ENCODE measurements at places on chromosomes 5 and 9.

DNA sequence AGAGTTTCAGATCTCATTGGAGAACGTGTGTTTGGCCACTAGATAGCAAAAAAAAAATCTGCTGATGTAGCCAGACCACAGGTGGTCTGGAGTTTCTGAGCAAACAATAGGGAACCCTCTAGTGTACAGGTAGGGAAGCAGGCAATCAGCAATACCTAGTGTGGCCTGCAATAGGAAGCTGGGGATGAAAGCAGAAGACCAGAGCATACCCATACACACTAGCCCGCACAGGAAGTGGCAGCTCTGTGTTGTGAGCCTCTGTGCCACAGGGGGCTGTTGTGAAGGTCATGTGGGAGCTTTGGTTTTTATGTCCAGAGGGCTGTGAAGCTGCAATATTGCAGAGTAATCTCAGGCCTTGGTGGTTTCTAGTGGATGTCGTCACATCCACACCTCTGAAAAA is 81.2 kb downstream of the MTAP start:
- DNase-seq: no peak

- no peak for DNase-seq
Measured at GRCh38 chr5:139882961-139883539, 87.4 kb downstream of the PSD2 start.

DNA sequence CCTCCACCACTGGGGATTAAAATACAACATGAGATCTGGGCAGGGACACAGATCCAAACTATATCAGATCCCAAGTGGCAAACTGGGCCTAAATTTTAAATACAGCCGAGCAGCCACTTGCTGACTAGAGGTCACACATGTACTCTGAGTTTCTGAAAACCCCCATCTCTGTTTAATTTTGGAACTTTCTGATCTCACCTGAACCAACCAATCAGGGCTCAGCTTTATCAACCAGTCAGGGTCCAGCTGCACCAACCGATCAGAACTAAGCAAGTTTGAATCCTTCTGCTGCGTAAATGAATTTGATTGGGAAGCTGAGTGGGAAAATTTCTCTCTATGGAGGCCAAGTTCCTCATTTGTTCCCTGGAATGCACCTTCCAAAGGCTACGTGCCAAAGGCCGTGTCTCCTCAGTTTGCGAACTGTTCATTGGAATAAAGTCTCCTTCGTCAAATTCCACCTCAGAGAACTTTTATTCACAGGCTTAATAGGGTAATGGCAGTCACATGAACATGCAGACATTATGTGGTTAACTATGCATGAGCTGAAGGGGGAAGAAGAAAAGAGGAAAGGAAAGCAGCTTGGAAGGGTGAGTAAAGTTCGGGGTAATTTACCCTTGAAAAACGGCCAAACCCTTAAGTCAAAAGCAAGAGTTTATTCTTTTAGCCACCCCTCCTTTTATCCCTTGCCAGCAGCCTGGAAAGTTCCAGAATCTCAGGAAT is 3.7 kb downstream of the CD180 start:
- no peak for DNase-seq

- no peak for DNase-seq
Measured at GRCh38 chr5:41831155-41831554, 39.1 kb downstream of the OXCT1 start.

GRCh38 chr9:124054582-124055227 is 43.1 kb downstream of the LHX2 start:
- DNase-seq: peak; percentile 86

GRCh38 chr5:123808461-123809380 is 296.7 kb downstream of the CSNK1G3 start:
- no peak for DNase-seq

GRCh38 chr5:169081000-169081724 is 219.8 kb downstream of the SLIT3 start:
- DNase-seq: no peak

DNA sequence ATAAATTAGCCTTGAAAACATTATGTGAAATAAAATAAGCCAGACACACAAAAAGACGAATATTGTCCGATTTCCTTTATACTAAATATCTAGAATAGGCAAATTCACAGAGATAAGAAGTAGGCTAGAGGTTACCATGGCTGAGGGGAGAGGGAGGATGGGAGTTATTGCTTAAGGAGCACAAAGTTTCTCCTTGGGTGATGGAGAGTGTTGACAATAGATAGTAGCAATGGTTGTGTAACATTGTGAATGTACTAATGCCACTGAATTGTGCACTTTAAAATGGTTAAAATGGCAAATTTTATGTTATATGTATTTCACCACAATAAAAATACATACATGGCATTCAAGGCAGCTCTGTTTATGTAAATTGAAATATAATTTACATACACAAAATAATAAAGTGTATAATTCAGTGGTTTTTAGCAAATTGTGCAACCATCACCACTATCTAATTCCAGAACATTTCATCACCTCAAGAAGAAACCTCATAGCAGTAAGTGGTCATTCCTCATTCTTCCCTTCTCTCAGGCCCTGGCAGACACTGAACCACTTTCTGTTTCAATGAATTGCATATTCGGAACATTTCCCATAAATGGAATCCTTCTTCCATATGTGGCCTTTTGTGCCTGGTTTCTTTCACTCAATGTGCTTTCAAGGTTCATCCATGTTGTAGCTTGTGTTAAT is 59.2 kb downstream of the NDST1 start:
- peak; percentile 59 for DNase-seq

GRCh38 chr5:149037817-149038216 is 25.0 kb downstream of the SH3TC2 start:
- no peak for DNase-seq

- DNase-seq: peak; percentile 84
Measured at GRCh38 chr5:74641735-74642542, 1.4 kb upstream of the ENC1 start.

DNA sequence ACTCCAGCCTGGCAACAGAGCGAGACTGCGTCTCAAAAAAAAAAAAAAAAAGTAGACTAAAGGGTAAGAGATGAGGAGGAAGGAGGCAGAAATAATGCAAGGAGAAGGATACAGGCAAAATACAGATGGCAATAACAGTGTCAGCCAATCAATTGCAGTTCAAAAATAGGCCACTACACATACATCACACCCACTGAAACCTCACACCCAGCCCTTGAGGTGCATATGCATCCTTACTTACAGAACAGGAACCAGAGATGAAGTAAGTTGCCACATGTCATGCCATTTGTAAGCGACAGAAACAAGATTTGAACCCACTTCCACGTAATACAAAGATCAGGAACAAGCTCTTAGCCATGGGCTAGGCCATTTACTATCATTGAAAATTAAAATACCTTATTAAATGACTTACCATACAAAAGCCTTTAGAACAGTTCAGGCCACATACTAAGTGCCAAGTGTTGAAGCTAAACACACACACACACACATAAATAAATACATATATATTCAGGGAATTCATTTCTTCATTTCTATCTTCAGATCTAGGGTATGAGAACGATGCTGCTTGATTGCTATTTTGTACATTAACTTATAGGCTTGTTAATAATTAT is 98.4 kb downstream of the FNBP1 start:
- DNase-seq: no peak

DNA sequence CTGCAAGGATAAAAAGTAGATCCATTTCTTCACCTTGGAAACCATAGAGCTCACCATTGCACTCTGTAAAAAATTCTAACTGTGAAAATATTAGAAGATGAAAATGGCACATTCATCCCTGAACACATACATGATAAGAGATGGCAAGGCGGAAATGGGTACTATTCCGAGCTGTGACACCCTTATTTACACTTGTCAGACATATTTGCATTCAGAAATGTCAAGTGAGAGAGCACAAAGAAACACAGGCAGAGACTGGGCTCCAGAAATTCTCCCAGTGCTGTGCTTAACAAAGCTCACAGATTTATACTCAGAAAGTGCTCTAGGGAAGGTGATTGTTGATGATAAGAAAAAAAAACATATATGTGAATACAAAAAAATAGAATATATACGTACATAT is 170.3 kb upstream of the PUM3 start:
- DNase-seq: no peak

- peak; percentile 52 for DNase-seq
Measured at GRCh38 chr5:167639273-167639672, 652.2 kb upstream of the WWC1 start.

DNA sequence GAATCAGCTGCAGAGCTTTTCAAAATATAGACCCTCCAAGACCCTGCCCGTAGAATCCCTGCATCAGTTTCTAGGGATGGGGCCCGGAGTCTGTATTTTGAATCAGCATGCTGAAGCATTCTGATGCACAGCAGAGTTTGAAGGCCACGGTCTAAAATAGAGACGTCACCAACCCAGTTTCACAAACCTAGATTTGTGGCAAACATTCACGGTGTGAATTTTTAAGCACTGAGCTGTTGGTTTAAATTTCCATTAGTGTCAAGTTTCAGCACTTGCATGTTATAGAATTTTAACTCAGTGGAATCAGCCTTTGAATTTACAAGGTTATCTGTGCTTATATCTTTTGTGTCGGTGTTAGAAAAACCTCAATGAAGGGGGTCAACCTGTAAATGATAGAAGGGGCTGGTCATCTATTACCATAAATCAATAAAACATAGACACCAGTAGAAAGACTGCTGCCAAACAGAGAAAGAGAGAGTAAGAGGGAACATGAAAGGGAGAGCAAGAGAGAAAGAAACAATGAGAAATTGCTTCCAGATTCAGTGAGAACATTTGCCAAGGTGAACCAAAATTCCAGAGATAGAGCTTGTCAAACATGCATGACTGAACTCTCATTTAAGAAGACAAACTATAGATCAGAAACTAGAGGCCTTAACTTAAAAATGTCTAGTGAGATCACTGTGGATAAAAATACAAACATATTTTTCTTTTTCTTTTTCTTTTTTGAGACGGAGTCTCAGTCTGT is 414.9 kb downstream of the ZSWIM6 start:
- no peak for DNase-seq

DNA sequence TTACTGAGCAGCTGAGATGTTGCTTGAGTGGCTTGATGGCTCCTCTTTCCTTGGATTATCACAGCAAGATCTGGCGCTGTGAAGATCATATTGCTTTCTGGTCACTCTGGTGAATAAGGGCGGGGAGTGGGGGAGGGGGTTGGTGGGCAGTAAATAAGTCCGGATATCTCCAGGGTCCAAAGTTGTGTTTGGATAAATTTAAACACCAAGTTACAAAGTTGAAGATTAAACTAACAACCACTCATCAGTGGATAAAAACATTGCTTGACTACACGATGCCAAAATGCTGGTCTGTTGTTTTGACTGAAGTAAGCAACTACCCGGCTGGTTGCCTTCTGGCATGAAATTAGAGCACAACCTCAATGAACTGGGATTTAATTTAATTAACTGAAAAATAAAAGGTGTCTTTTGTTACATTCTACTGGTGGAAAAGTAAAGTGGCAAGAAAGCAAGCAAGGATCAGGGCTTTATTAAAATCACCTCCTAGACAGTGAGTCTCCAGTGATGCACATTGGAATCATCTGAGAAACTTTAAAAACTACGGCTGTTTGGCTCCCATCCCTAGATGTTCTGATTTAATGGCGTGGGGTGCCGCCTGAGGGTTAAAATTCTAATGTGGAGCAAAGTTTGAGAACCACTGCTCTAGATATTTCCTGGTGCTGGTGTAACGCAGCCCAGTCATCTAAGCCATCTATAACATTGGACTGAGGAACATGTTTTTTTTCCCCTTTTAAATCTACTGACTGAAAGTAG is 86.7 kb upstream of the AGXT2 start:
- no peak for DNase-seq

DNA sequence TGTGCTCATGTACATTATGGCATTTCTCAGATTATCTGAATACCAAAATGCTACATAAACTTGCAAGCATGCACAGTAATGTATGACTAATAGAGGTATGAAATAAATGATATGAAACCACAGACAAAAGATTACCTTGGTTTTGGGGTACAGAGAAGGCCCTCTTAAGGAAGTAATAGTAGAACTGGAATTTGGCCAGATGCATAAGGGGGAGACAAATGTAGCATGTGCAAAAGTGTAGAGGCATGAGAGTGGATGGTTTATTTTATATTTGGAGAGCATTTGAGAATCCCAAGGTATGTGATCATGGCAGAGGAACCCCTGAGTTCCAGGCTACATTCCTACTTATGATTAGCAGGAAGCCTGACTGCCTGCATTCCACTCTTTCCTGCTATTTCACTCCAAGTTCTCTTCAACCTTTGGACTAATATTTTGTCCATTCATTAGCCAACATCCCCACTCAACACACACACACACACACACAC is 74.2 kb downstream of the MAMDC2 start:
- DNase-seq: peak; percentile 69

GRCh38 chr5:124064956-124065355 is 553.0 kb downstream of the CSNK1G3 start:
- DNase-seq: peak; percentile 11

DNA sequence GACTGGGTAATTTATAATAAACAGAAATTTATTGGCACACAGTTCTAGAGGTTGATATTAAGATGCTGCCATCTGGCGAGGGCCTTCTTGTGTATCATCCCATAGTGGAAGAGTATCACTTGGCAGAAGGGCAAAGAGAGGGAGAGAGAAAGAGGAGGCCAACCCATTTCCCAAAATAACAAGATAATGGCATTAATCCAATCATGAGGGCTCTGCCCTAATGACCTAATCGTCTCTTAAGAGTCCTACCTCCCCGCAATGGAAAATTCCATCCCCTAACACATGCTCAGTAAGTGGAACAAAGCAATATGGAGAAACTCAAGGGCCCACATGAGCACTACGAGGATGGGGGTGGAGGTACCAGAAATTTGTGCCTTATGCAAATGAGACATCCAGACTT is 17.6 kb upstream of the VDAC1 start:
- DNase-seq: no peak

DNA sequence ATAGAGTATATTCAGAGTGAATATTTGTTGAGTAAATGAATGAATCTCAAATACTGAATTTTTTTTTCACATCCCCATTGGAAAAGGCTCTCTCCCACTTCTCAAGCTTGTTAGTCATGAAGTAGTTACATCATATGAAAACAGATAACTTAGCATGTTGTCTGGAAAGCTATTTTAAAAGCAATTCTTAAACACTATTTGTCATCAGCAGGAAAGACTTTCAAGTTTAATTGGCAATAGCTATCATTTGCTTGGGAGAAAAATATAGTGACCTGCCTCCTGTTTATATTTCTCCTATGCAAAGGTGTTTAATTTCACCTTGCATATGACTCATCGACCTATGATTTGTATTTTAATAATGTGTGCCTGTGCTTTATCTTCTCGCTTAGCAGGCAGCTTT is 499.8 kb upstream of the GRIA1 start:
- no peak for DNase-seq

DNA sequence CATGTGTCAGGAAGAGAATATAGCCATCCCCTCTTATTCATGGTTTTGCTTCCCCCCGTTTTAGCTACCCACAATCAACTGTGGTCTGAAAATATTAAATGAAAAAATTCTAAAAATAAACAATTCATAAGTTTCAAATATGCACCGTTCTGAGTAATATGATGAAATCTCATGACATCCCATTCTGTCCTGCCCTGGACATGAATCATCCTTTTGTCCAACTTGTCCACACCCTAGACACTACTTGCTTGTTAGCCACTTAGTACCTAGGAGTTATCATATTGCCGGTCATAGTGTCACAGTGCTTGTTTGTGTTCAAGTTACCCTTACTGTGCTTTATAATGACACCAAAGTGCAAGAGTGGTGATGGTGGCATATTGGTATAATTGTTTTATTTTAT is 113.5 kb downstream of the CAAP1 start:
- DNase-seq: peak; percentile 20
